ENCODE measurements at places on chromosomes 16 and 17. TPM values are rescaled to one million over a fixed set of nuclear protein-coding genes. Genes with fewer than 3 reads are reported as not detected.

FAM171A2 gene
- total RNA-seq: 2.0 TPM

AFMID gene
- 82.2 TPM for total RNA-seq

TP53TG3D gene
- 23.1 TPM for total RNA-seq

MEIOB gene
- total RNA-seq: 34.6 TPM

CTRB2 gene
- total RNA-seq: 0.63 TPM

SLFN5 gene
- 6.1 TPM for total RNA-seq

PRAC2 gene
- 3.2 TPM for total RNA-seq

ALOX15 gene
- total RNA-seq: 1.3 TPM

ACE gene
- 87.8 TPM for total RNA-seq

SLC25A11 gene
- total RNA-seq: 25.9 TPM

ALOX12 gene
- total RNA-seq: 0.25 TPM

PSMD7 gene
- total RNA-seq: 61.4 TPM

WNT3 gene
- 9.8 TPM for total RNA-seq

DNA sequence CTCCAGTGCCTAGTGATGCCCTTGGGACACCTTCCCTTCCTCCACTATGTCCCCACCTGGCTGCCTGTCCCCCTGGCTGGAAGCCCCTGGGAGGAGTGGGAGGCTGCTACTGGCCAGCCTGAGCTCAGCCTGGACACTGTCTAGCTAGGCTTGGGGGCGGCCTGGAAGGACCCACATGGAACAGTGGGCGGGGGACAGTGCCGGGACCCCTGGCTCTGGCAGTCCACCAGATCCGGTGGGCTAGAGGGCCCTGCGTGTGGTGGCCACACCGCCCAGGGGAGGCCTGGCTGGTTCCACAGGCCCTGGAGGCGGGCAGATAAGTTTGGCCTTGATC lies 388.0 kb upstream of the TNRC6C start:
- no peak for DNase-seq

DNA sequence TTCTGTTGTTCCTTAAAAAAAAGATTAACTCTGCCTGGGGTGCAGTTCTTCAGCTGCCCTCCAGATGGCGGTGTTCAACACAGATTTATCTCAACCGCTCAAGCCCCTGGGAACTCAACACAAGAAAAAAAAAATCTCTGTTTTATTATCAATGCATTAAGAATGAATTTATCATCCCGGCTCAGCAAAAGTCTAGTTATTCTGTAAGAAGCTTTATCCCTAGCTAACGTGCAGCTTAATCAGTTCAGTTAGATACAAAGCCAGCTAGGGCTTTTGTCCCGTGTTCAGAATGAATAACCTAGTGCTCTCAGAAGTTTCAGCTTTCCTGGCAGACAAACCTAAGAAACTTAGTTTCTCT lies 475.9 kb upstream of the CCL2 start:
- DNase-seq: peak; percentile 68

DNA sequence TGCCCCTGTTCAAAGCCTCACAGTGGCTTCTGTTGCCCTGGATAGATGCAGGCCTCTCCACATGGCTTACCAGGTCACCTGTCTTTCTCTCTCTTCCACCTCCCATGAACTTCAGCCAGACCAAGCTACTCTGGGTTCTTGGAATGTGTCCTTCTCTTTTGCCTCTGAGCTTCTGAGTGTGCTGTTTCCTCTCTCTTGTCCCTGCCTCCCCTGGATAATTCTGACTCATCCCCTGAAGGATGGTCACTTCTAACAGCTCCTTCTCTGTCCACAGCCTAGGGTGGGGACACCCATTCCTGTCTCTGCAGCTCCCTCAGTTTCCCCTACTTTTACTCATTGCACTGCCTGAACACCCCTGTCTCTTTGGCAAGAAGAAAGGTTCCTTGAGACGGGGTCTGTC lies 2.9 kb downstream of the GUCY2D start:
- DNase-seq: no peak

- peak; percentile 22 for DNase-seq
Measured at GRCh38 chr16:84677849-84678248, 22.0 kb upstream of the USP10 start.

DNA sequence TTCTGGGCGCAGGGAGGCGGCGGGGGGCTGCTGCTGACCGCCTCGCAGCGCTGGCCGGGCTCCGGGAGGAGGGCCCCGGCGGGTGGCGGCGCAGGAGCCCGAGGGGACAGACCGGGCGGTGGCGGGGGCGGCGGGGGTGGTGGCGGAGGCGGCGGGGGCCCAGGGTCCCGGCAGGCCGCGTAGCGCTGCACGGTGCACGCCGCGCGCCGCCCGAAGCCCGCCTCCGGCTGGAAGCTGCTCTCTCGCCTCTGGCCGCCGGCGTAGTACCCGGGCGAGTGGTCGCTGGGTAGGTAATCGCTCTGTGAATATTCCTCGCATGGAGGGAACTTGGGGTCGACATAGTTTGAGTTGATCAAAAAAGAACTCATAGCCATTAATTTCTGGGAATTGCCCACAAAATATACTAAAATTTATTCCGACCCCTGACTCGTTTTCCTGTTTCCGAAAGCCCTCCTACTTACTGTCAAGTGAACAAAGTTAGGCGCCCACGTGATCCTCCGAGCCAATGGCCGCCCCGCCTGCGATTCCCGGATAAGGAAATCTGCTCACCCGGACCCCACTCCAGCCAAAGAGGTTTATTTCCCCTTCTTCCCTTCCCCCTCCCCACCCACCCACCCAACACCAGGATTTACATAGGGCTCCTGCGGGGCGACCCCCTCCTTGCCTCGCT lies at the start of gene HOXB4:
Gene HOXB4 (minus strand): TSS at position 405 of the 670 bp plus-strand sequence. CDS start 31 bp downstream, at position 374.
- peak; percentile 77 for DNase-seq

DNA sequence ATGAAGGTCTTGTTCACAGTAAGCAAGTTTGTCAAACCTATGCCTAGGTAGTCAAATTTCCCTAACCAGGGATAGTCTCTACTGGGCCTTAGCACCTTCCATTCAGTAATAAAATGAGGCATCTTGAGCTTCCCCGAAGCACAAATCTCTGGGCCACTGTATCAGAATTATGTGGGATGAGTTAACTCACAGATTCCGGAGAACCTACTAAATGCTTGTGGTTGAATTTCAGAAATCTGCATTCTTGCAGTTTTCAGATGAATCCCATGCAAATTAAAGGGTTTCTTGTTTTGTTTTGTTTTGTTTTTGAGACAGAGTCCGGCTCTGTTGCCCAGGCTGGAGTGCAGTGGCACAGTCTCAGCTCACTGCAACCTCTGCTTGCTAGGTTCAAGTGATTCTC lies 478.8 kb upstream of the HSBP1 start:
- no peak for DNase-seq

DNA sequence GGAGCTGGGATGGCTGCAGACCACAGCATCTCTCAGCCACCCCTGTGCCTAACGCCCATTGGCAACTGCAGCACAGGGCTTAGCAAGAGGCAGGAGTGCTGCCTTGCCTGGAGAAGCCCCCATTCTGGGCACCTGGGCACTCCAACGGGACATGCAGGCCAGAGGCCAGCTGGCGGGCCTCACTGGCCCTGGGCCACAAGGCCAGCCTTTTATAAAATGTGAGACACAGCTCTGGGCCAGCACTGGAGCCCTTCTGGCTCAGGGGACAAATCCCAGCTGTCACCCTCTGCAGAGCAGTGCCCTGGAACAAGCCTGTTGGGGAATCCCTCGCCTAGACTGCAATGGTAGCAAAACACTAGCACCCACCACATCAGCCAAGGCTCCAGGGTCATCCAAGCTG lies 171.8 kb downstream of the WSCD1 start:
- no peak for DNase-seq

GRCh38 chr17:78883533-78884131 lies 19.4 kb downstream of the CEP295NL start:
- DNase-seq: peak; percentile 93

DNA sequence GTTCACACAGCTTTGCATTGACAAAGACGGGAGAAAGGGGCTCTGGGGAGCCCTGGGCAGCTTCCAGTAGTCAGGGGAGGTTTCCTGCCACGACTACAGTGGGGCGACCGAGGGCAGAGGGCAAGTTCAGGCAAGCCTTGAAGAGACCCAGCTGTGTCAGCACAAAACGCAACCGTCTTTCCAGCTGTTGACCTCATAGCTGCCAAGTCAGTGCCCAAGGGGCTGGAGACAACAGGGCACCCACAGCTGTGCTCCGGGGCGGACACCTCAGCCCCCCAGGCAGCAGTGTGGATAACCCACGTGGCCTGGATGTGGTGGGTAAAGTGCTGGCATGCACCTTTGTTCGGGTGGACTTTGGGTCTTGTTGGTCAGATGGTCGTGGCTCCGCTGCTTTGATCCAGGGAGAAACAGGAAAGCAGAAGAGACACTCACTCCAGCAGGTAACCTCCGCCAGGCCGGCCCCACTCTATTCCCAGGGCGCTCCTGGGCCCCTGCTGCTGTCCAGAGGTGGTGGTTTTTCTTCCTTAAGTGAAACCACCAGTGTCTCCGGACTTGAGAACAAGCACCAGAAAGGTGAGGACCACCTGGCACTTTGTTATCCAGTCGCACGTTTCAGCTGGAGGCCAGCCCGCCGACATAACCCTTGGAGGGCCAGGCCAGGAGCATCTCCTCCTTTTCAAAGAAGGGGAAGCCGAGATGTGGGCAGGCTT lies 17.6 kb upstream of the CBX2 start:
- DNase-seq: no peak

DNA sequence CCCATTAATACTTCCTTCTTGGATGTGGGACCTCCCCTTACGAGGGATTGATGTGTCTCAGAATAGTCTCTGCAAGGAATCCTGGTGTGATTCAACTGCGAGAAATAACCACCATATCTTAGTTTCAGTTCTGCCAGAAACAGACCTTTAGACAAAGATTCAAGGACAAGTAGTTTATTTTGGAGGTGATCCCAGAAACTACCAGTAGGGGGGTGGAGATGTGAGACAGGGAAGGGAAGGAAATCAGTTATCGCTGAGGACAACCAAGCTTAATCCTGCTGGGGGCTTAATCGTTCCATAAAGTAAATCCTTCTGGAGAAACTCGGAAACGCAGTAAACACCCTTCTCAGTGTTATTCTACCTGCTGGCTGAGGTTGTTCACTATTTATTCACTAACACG lies 5.0 kb upstream of the SDR42E1 start:
- DNase-seq: no peak

DNA sequence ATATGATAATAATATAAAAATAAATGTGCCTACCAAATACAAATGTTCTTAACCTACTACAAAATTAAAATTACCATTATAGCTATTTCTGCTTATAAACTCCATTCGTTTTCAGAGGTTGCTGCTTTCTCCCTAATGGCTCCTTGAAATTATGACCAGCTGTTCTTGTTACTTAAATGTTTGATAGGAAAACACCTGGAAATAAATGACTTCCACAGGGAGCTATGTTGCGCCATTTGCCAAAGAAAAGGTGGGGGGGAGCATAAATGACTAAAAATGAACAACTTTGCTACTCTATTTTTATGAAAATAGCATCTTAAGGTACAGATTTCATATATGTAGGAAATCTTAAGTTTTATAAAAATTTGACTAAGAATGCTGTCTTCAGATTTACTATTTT lies 157.5 kb upstream of the MON1B start:
- DNase-seq: no peak

GRCh38 chr16:68512183-68512582 lies 26.9 kb upstream of the ZFP90 start:
- no peak for DNase-seq

DNA sequence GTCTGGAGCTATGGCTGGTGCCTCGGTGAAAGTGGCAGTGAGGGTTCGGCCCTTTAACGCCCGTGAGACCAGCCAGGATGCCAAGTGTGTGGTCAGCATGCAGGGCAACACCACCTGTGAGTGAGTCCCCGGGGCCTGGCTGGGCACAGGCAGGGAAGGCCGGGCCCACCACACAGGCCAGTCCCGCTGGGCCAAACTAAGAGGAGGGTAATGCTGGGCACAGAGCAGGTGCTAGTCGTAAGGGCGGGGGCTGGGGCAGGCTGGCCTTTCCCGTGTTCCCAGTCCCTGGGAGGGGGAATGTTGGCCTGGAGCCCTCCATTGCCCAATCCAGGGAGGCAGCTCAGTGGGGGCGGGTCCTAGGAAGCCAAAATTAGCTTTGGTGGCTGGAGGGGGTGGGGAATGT lies 2.5 kb downstream of the KIF1C start:
- DNase-seq: no peak

DNA sequence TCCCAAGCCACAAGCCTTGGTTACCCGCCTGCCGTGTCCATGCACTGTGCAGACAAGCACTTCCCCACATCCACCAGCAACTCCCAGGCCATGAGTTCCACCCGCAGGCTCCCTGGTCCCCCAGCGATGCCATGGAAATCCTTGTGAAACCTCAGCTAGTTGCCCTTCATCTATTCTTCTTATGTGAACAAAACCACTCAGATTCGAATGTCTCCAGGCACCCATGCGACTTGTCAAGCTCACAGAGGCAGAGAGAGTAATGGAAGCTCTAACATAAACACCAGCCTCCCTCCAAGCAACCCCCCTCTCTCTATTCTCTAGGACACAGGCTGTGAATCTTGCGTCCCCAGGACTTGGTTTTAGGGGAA lies 182.6 kb downstream of the C16orf95 start:
- DNase-seq: no peak

GRCh38 chr16:64627288-64627687 lies 494.6 kb downstream of the CDH11 start:
- DNase-seq: peak; percentile 24

DNA sequence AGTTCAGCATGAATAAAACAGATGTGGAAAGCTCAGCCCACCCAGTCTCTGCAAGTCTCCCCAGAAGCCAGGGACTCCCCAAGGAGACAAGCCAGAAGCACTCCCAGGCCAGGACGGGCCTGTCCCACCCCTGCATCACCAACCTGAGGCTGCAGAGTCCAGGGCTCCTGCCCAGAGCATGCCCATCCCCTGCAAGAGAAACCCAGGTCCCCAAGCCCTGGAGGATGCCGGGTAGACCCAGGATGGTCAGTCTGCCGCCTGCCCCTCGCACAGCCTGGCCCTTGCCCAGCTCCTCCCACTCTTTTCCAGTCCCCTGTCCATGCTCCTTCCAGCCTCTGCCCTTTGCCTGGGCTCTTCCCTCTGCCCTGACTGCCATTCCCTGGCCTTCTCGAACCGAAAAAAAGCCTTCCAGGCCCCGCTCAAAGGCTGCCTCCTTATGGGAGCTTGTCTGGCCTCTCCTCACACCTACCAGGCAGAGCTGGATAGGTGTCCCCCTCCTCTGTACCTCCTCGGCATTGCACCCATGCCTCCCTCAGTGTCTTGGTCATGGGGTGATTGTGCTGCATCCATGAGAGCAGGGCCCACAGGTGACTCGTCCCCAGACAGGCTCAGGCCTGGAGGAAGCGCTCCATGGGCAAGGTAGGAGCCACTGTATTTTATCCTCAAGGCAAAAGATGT lies 44.8 kb downstream of the BEAN1 start:
- no peak for DNase-seq
